ENCODE measurements at places on chromosomes 12 and 14.
A peak's percentile ranks its signal among the peaks of the same experiment; 100 is the strongest.

DNA sequence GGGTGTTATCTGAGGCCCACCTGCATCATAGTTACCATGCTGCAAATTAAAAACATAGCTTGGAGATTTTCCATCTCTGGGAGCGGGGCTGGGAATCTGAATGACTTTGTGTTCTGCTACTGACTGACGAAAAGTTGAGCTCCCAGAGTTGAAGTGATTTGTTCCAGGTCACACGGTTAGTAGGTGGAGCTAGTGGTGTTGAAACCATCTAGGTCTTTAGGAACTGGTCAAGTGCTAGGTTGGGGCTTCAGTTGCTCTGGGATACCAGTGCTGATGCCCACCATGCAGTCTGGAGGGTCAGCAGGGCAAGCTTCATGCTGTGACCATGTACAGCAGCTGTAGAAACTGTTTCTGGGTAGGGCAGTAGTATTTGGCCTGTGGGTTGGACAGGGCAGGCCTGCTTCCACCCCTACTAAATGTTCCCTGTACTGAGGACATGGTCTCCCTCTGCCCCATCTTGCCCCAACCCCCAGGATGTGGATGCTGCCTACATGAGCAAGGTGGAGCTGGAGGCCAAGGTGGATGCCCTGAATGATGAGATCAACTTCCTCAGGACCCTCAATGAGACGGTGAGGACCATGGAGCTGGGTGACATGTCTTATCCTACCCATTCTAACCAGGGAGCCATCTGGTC, 5.3 kb downstream of the KRT7 start:
- DNase-seq: no peak

GRCh38 chr12:64745259-64745807, 13.9 kb downstream of the GNS start:
- DNase-seq: no peak

DNA sequence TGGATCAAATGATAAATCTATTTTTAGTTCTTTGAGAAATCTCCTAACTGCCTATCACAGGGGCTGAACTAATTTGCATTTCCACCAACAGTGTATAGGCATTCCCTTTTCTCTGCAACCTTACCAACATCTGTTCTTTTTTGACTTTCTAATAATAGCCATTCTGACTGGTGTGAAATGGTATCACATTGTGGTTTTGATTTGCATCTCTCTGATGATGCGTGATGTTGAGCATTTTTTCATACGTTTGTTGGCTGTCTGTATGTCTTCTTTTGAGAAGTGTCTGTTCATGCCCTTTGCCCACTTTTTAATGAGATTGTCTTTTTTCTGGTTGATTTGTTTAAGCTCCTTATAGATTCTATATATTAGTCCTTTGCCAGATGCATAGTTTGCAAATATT, 67.1 kb downstream of the IFNG-AS1 start:
- DNase-seq: no peak

GRCh38 chr12:110444455-110444854, 5.7 kb downstream of the ARPC3 start:
- no peak for DNase-seq

- no peak for DNase-seq
Observed at GRCh38 chr12:53169644-53170043, 10.9 kb upstream of the ZNF740 start.

GRCh38 chr12:6963791-6964413, 6.6 kb downstream of the PHB2 start:
- DNase-seq: no peak

GRCh38 chr14:104509673-104510072, 69.9 kb upstream of the C14orf180 start:
- no peak for DNase-seq

DNA sequence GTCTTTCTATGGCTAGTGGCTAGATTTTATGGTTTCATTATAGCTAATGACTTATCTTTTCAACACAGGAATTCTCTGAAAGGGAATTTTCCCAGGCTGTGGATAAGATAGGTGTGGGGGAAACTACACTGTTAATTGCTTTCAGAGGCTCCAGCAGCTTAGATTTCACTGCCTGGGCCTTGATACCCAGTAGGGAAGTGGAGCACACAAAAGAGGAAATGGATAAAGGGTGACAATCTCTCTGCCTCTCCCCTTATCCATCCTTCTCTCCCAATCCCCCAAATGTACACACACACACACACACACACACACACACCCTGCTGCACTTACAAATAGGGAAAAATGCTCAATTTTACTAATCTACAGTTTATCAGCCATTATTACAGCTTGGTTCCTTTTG, 19.1 kb downstream of the SIX4 start:
- no peak for DNase-seq

DNA sequence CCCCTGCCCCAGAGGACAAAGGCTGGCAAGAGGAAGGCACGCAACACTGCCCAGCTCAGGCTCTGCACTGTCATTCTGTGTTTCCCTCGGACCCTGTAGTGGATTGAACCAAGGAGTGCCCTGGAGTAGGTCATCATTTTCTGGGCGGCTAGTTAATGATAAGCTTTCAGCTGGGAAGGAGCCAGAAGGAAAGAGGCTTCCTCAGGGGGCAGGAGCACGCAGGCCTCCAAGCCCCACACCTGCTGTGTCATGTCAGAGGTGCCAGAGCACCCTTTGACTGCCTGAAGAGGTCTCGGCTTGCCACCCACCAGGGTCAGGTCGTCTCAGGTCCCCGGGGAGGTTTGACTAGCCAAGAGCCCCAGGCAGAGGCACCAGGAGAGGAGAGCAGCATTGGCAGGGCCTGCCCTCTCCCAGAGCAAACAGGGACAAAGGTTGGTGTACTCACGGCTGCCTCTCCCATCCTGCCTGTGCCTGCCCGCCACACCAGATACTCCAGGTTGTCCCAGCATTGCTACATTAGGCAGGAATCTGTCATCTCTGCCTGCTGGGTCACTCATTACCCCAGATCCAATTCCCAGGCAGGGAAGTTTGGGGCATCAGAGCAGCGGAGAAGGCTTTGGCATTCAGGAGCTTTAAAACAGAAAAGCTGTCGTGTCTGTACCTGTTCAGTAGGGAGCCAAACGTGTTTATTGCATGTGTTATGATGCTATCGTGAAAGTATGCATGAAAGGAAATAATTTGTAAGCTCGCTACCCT, 33.5 kb upstream of the ATP2A2 start:
- DNase-seq: peak; percentile 74

DNA sequence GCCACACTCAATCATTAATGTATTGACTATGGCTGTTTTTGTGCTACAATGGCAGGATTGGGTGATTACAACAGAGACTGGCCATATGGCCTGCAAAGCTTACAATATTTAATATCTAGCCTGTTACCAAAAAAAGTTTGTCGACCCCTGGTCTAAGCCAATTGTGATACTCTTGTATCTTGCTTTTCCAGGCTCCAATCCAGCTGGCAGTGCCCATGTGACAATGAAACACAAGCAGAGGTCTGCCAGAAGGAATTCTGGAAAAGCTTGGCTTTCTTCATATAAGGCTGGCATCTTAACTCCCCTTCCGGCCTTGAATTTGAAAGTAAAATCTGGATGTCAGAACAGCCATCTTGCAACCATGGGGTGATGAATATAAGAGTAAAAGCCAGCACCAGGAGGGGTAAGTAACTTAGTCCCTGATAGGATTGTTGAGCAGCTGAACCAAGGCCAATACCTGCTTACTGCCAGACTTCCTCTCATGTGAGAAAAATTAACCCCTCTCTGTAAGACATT, 458.7 kb downstream of the TMTC2 start:
- DNase-seq: no peak

DNA sequence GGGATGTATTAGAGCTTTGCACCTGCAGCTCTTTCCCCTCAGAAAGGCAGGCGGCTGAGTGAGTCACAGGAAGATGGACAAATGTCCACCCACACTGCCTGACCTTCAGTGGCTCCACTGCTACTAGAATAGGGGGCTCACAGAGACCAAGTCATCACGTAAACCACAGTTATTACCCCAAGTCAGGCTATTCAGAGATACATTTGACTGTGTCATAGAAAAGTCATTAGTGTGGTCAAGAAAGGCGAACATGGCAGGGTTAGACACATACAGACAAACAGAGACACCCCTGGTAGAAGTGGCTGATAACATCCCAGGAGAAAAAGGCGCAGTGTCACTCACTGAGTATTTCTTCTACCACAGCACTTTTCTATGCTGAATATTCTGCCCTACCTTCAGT, 36.0 kb downstream of the GCH1 start:
- peak; percentile 6 for DNase-seq

DNA sequence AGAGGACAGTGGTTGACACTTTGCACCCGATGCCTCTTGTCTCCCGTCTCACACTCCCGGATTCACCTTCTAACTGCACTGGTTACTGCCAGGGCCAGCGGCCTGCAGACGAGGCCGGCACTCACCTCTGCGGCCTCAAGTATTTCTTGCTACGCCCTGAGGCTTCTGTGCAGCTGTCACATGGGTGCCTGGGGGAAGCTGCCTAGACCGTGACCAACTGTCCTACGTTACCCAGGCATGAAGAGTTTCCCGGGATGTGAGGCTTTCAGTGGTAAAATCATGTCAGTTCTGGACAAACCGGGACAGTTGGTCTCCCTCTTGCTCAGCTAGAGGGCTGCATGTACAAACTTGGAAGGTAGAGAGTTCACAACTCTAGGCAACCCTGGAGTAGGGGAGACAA, 274.5 kb downstream of the GLT1D1 start:
- DNase-seq: no peak

- DNase-seq: no peak
Observed at GRCh38 chr14:74429221-74429691, 3.2 kb upstream of the SYNDIG1L start.
